Left cardiac atrium (tissue), 4 donors: ENCODE measurements at places on chromosomes 16 and 17. TPM values are rescaled to one million over a fixed set of nuclear protein-coding genes. Genes with fewer than 3 reads are reported as not detected.

- DNase-seq = no peak
Measured at GRCh38 chr17:65626451-65626850, 65.0 kb upstream of the AXIN2 start.

The ALDOC gene
- 138 TPM for total RNA-seq

DNA sequence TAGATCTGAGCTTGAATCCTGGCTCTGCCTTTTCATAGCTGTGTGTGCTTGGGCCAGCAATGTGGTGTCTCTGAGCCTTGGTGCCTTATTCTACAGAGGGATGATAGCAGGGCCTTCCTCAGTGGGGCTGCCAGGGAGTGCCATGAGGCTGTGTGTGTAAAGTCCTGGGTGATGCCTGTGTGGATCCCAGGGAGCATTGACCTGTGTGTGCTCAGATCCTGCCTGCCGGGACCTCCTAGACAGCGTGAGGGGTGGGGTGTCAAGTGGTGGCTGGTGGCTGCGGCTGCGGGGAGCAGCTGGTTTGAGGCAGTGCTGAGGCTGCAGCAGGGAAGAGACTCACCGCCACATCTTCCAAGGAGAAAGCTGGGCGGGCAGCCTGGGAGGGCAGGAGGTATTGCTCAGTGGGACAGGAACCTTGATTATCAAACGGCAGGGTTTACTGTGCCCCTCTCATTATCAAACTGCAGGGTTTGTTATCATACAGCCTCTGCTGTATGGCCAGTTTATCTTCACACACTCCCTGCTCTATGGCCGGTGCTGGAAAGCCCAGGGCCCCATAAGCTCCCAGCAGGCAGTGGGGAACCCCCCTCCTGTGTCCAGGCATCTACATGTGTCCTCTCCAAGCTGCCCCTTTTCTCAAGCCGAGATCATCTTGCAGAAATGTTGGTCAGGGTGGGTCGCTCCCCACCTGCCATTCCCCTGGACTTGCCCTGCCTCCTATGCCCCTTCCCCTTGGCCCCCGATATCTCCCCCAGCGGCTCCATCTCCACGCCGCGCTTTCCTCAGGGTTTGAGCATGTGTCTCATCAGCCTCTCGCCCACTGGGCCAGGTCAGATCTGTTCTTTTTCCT is 3.1 kb upstream of the ADCY7 start:
- DNase-seq = peak; percentile 16

- no peak for DNase-seq
Measured at GRCh38 chr16:11377154-11377553, 31.9 kb downstream of the RMI2 start.

The TPSB2 gene
- total RNA-seq = 9.3 TPM

GRCh38 chr17:19830061-19830460 is 37.7 kb downstream of the ULK2 start:
- DNase-seq = no peak

The KRT24 gene
- total RNA-seq = not detected

DNA sequence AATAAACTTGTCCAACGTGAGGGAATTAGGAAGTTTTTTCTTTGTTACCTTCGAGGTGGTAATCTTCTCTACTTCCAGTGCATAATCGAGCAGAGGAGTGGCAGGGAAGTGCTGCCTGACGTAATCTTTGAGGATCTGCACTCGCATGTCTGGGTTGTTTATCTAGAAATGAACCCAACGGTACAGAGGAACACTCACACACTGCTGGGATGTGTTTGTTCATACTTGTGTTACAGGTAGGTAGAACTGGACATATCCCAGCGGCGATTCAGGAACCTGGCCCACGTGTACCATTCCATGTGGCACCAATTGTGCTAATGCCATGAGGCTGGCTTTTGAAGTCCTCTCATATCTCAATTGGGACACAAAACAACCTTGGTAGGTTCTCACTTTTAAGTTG is 4.2 kb upstream of the KLHL11 start:
- DNase-seq = no peak

GRCh38 chr17:77279448-77280303 is 138.9 kb downstream of the SEC14L1 start:
- peak; percentile 43 for DNase-seq

The C1QTNF8 gene
- total RNA-seq = not detected

The ACD gene
- 10.2 TPM for total RNA-seq

- DNase-seq = no peak
Measured at GRCh38 chr16:963913-964312, 6.9 kb downstream of the LMF1 start.

- no peak for DNase-seq
Measured at GRCh38 chr16:55242667-55243066, 81.3 kb upstream of the IRX6 start.

GRCh38 chr16:85195900-85196772 is 83.9 kb upstream of the CIBAR2 start:
- DNase-seq = no peak

DNA sequence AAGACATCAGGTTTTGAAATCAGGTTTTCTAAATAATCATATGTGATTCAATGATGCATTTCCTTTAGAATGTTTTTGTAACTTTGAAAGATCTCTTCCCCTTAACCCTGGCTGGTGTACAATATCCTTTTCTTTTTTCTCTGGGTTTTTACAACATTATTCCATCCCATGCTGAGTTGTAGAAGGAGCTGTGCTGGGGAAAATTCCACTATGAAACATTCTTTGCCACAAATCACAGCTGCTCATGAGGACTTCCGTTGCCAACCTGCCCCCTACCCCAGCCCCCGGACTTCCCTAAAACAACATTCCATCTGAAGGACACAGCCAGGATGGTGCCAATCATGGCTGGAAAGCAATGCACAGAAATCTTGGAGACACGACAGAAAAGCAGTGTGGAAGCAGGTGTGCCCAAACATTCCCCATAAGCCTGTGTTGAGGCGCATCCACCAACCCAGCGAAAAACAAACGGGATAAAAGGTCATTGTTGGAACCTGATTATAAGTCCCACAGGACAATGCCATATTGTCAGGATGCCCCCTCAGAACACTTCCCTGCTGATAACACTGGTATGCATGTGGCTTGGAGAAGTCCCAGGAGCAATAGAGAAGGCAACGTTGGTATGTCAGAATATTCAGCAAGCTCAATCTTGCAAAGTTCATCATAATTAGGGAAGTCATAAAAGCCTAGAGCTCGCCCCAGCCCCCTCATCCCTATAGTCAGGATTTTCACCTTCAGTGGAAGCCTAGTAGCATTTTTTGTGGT is 475.0 kb downstream of the HS3ST3B1 start:
- DNase-seq = no peak
